ENCODE measurements at places on chromosomes 5 and 9.

DNA sequence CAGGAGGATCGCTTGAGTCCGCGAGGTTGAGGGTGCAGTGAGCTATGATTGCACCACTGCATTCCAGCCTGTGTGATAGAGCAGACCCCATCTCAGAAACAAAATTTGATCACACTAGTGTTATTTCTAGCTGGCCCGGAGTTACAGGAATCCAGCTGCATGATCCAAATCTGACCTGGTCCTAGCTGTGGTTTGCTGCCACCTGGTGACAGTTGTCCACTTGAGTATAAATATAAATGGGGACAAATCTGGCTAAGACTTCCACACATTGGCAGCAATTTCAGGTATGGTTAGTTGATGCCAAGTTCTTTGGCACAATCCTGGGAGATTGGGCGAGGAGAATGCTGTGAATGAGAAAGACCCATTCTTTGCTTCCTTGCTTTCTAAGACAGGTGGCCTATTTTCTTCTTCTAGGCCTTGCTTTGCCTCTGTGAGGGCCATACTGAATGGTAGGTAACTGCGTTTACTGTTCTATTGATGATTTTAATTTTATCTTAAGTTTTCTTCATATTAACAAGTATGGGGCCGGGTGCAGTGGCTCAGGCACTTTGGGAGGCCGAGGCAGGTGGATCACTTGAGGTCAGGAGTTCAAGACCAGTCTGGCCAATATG, 35.4 kb downstream of the UBE2R2 start:
- DNase-seq: no peak

DNA sequence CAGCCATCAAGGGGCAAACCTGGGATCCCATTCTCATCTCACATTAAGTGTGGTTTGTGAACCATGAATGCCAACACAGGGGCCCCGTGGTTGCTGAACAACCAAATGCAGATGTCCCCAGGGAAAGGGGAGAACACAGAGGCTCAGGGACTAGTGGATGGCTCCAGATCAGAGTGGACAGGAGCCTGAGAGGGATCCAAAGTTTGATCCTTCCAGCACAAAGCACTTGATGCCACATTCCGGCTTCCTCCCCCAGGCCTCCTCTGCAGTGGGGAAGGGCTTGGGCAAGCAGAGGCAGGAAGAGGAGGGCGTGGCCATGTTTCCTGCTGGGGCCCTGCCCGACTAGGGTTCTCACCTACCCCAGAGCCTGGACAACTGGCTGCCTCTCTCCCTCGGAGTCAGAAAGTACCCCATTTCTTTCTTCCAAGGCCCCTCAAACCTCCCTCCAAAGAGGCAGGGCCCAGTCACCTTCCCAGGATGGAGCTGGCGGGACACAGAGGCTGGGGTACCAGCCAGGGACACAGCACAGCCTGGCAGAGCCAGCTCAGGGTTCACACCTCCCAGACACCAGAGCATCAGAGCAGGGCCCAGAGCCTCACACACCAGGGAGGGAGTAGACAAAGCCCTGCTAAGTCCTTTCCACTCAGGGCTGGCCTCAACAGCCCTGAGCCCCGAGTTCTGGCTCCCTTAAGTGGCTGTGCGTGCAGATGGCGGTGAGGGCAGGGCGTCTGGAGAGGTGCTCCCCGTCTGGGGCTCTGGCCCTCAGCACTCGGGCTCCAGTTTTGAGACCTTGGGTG, 4.3 kb upstream of the RNF44 start:
- peak; percentile 55 for DNase-seq

DNA sequence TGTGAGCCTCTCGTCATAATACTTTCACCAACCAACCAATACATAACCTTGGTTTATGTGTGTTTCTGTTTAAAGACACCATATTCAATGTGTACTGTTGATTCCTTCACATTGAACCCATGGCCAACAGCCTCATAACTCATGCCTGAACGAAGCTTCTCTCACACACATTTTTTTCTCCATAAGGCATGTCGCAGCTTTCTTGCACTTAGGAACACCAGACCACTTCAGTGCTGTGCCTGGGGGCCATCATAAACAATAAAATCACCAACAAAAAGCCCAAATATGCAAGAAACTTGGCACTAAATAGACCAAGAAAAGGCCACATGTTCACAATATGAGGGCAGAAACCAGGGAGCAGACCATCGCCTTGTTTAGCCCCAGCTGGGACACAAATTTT, 192.2 kb downstream of the ROR2 start:
- no peak for DNase-seq

GRCh38 chr5:3393122-3393919, 202.3 kb upstream of the IRX1 start:
- DNase-seq: no peak

GRCh38 chr5:77143998-77144836, 57.1 kb upstream of the ZBED3 start:
- peak; percentile 5 for DNase-seq

GRCh38 chr5:72324189-72324825, 4.1 kb downstream of the PTCD2 start:
- no peak for DNase-seq

DNA sequence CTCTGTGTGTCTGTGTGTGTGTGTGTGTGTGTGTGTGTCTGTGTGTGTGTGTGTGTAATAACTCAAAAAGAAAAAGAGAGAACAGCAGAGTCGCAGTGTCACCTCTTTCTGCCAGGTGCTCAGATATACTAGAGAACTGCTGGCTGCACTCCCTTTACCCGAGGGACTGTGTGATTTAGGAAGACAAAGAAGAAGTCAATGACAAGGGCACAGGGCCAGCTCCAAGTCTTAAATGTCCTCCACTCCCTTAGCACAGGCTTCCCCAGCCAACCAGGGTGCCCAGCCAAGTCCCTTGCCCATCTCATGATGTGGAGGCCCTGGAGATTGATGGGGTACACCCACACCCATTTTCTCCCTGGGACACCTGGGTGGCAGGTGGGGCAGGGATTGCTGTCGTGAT, 8.7 kb downstream of the CCNJL start:
- no peak for DNase-seq

DNA sequence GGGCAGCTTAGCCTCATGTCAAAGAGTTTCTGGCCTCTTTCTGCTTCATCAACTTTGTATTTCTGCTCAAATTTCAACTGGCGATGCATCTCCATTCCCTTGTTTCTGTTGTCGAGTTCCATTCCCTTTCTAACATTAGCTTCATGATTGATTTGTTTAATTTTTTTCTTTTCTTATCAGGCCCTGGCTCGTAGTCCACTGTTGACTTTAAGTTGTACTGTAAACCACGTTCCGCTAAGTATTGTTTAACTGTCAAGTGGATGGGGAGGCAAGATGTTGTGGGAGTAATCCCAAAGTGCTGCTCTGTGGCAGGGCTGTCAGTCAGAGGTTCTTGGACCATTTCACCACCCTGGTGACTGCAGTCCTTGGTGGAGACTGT, 309.1 kb downstream of the PSAT1 start:
- no peak for DNase-seq

- no peak for DNase-seq
Observed at GRCh38 chr9:103789686-103790085, 304.4 kb upstream of the SMC2 start.

GRCh38 chr5:14826714-14827113, 44.9 kb downstream of the ANKH start:
- no peak for DNase-seq

DNA sequence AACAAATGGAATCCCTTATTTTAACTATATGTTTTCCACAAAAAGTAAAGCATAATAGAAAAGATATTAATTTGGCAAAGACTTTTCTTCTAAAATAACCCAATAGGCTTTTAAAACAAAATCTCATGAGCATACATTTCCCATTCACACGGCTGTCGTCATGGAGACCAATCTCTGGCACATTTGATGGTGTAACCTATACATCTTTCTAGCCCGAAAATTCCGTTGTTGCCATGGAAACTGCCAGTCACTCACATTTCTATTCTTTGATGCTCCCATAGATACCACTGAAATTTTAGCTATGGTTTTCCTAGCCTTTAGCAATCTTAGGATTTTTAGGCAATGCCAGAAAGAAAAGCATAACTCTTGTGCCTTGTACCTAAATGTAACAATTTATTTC, 262.9 kb upstream of the TRPM3 start:
- DNase-seq: no peak

DNA sequence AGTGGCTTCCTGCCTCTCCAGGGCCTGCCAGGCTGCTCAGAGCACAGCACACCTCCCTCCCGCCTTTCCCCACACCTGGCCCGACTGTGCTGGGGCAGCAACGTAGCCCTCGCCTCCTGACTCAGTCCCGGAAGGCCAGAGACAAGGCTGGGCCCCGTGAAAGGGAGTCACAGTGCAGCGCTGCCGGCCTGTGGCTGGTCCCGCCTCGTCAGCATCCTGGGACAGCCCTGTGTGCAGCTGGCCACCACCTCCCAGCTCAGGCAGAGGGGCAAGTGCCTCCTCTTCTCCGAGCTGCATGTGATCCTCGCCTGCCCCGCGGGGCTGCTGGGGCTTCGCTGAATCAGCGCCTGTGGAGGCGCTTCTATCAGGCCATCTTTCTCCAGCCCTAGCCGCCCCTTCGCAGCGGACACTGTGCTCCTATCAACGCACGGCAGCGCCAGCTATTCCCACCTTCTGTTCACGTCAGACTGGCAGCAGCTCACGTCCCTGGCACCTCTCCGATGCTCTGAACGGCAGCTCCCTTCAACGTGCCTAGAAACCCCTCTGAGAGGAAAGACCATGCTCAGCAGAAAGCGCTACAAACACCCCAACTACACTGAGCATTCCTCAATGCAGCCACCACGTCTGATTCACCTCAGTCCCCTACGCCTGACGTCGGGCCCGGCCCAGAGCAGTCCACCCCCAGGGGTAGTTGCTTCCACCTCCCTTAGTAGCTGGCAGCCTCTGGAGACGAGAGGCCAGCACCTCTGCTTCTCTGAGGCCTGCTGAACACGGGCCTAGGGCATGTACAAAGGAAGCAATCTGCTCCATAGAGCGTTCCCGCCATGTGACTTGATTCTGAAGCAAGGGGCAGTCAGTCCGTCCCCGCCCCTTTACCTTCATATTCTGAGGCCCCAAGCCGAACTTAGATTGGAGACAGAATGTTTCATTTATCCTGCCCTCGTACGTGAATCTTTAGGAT, 78.8 kb downstream of the GPR21 start:
- no peak for DNase-seq

GRCh38 chr5:173001229-173001841, 17.8 kb downstream of the ATP6V0E1 start:
- DNase-seq: peak; percentile 24

DNA sequence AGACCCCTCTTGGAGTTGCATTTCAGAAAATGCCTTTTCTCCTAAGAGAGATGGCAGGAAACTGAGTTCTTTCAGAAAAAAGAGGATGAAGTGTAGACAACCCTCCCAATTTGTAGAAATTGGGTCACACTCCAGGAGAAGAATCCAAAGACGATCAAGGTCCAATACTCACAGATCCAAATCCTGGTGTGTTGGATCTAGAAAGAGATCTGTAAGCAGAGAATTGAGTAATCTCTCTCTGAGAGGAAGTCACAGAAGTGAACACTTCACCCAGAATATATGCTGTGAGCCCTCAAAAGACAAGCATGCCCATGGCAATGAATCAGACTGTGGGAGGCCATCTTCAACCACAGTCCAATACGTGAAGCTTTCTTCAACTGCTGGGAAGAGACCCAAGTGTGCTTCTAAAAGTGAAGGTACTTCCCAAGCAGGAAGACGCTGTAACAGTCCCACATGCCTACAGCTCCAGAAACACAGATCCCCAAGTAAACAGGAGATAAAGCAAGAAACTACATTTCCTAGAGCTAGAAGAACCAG, 182.7 kb downstream of the SMC2 start:
- DNase-seq: no peak

- peak; percentile 62 for DNase-seq
Observed at GRCh38 chr5:66840511-66841013, 244.4 kb downstream of the MAST4 start.

GRCh38 chr5:101346447-101346846, 443.4 kb upstream of the ST8SIA4 start:
- no peak for DNase-seq

DNA sequence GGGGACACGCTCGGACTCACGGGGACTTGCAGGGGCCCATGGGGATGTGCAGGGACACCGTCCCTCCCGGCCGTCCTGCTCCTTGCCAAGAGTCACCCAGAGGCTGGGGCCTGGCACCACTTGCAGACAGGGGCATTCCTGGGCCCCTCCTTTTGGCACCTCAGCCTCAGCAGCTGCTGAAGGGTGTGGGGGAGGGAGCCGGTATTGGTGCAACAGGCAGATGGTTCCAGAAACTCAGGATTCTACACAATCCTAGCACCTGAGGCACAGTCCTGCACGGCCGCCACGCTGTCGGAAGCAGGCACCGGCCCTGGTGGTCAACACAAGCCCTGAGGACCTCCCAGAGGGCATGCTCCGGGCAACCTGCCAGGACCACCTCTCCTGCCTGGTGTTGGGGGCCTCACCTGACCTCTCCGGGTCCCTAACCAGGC, 19.3 kb upstream of the SLC12A7 start:
- no peak for DNase-seq

- no peak for DNase-seq
Observed at GRCh38 chr5:32734827-32735378, 23.8 kb downstream of the NPR3 start.

- no peak for DNase-seq
Observed at GRCh38 chr9:89409466-89409865, 88.4 kb downstream of the SEMA4D start.

DNA sequence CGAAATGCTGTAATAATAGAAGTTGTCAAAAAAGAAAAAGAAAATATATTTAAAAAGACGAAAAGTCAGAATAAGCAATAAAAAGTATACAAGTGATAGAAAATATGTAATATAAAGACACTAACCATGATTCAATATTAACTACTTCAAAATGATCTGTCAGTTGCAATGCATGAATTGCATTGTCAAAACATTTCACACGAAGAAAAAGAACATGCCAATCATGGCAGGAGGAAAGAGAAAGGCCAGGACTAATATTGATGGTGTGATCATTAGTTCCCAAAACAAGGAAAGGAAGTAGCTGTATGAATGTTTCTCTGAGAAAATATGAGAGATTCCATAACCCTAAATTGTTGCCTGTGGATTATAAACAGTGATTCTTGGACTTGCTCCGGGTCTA, 7.4 kb upstream of the GRAMD2B start:
- no peak for DNase-seq

GRCh38 chr5:140840978-140841962, at the start of gene PCDHA8:
Gene PCDHA8, plus strand, starts transcription at chr5:140841187. Its CDS starts 135 bp downstream, at chr5:140841322.
- DNase-seq: no peak

DNA sequence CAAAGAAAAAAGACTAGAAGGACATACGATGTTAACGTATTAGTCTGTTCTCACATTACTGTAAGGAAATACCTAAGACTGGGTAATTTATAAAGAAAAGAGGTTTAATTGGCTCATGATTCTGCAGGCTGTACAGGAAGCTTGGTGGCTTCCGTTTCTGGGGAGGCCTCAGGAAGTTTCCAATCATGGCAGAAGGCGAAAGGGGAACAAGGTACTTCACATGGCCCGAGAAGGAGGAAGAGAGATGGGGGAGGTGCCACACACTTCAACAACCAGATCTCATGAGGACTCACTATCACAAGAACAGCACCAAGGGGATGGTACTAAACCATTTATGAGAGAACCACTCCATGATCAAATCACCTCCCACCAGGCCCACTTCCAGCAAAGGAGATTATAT, 110.1 kb downstream of the CARTPT start:
- no peak for DNase-seq

- DNase-seq: no peak
Observed at GRCh38 chr5:59193616-59194319, 610.9 kb downstream of the RAB3C start.

GRCh38 chr9:98253565-98253964, 1.9 kb downstream of the TBC1D2 start:
- DNase-seq: no peak
